ENCODE measurements at places on chromosomes 4 and X.

DNA sequence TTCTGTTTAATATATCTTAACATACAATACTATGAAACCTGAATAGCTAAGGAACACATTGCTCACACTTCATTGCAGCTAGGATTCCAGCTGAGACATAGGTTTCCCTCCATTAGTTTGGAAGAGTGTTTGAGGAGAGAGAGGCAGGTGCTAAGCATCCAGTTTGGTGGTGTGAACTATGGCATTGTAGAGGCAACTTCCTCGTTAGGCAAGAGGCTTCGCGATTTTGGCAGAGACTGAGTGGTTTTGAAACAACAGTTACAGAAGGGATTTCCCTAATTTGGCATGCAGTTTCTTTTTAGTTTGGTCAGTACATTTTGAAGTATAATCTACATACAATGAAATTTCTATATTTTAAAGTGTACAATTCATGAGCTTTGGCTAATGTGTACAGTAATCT is 117.1 kb upstream of the BMP3 start:
- DNase-seq: no peak

- no peak for DNase-seq
Measured at GRCh38 chr4:129145222-129145730, 49.3 kb downstream of the C4orf33 start.

GRCh38 chr4:138298866-138299265 is 56.7 kb upstream of the SLC7A11 start:
- DNase-seq: no peak

DNA sequence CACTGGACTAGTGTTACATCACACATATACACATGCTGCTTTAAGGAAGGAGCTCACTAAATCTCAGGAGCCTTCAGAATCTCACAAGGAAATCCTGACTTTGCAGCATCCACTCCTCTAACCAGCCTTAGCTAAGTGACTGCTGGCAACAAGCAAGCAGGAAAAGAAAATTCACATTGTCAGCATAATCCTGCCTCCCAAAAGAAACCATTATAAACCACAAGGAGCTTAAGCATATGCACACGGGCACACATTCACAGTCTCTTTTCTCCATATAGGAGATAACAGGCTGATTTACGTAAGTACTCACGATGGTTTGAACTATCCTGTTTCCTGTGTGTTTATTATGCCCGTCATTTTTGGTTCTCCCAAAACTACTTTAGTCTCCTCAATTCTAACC is 136.3 kb downstream of the TMEM144 start:
- no peak for DNase-seq

DNA sequence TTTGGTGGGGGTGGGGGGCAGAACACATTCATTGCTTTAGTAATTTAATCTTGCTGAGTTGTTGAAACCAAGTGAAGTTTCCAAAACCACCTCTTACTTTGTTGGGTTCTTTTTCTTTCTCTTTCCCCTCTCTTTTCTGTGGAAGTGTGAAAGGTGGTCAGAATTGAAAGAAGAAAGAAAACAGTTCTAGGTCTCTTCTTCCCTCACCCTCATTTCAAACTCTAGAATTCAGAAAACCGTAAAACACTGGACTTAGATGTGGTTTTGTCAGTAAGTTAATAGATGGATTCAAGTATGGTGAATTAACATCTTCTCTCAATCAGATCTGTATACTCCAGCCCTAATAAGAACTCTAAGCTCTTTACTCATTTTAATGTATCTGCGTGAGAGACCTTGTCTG is 23.7 kb downstream of the PLP1 start:
- DNase-seq: no peak

- no peak for DNase-seq
Measured at GRCh38 chr4:188160406-188160805, 21.2 kb downstream of the TRIML1 start.

DNA sequence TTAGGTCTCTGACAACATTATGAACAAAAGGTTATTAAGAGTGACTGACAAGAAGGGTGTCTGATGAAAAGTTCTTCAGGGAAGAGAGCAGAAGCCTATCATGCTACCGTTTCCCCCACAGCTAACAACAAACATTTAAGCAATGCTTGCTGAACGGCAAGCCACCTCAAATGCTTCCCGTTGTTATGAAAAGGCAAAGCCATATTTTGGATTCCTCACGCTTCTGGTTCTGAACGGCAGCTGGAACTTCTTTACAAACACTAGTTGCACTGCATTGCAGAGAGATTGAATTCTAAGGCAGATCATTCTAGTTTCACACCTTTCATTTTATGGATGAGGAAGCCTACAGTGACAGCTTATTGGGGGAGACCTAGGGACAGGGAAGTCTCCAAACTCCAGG is 48.6 kb upstream of the NAP1L5 start:
- DNase-seq: no peak

- DNase-seq: no peak
Measured at GRCh38 chrX:110671068-110671803, 124.4 kb downstream of the CHRDL1 start.

Data from Karpas-422 (cell line).